H1 (cell line): ENCODE measurements at places on chromosomes 6 and 20. TPM values are rescaled to one million over a fixed set of nuclear protein-coding genes. Genes with fewer than 3 reads are reported as not detected.

- DNase-seq = no peak
Observed at GRCh38 chr6:53754330-53754729, 40.5 kb upstream of the LRRC1 start.

GRCh38 chr6:7234547-7234946 lies 78.5 kb downstream of the SSR1 start:
- no peak for DNase-seq

- DNase-seq = no peak
Observed at GRCh38 chr6:12233693-12234571, 56.2 kb upstream of the EDN1 start.

- DNase-seq = no peak
Observed at GRCh38 chr20:33279261-33279910, 3.6 kb upstream of the BPIFB1 start.

DNA sequence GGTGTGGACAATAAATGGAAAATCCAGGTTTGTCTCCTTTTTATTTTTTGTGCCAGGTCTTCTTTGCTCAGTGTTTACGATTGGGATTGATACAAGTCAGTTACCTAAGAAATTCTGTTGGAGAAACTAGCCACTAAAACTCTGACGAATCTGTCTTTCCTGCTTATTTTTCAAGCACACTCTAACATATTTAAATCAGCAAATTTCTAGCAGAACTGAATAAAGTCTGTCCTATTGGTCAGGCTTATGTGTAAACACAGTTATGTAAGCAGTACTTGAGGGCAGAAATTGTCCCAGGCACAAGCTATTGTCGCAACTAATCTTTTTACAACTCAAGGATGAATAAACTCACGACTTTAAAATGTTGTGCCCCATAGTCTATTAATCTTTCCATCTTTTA lies 12.1 kb upstream of the EXOC2 start:
- no peak for DNase-seq

GRCh38 chr20:60064554-60065196 lies 106.5 kb downstream of the CDH26 start:
- DNase-seq = no peak

DNA sequence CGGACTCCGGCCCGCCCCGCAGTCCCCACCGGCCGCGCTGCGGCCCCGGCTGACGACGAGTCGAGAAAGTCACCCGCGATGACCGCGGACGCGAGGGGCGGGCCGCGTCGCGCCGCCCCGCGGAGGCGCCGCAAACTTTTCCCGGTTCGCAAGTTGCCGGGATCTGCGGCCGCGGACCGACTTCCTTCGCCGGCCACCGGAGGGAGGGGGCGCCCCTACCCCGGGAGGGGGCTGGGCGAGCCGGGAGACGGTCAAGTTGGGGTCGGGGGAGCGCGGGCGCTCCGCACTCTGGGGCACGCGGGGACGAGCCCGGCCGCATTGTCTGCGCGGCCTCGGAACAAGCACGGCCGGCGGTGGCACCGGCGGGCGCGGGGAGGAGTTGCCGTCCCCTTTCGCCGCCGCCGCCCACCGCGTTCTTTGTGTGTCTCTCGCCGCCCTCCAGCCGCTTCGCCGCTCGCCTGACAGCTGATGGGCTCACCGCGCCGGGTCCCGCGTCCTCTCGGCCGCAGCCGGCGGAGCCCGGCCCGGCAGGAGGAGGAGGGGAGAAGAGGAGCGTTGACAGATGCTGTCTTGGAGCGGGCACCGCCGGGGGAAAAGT lies 131.6 kb downstream of the OGFRL1 start:
- DNase-seq = no peak

- no peak for DNase-seq
Observed at GRCh38 chr20:63955281-63955826, 862 bp downstream of the UCKL1 start.

DNA sequence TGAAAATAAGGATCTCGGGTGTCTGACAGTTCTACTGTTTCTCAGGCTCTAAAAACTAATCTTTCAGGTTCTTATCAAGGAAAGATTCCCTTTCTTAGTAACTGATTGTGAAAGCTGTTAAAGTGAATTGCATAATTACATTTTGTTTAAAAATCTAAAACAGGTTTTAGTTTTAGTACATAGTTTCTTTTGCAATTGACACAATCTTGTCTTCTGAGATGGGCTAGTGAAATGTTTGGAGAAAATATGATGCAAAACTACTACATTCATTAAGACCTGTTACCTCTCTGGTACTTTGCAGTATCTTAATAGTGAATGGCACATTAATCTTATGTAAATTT lies 298.4 kb downstream of the UTRN start:
- DNase-seq = no peak

GRCh38 chr20:15033891-15034290 lies 696.5 kb upstream of the FLRT3 start:
- DNase-seq = no peak

GRCh38 chr20:45581702-45582101 lies 2.6 kb upstream of the WFDC8 start:
- no peak for DNase-seq

DNA sequence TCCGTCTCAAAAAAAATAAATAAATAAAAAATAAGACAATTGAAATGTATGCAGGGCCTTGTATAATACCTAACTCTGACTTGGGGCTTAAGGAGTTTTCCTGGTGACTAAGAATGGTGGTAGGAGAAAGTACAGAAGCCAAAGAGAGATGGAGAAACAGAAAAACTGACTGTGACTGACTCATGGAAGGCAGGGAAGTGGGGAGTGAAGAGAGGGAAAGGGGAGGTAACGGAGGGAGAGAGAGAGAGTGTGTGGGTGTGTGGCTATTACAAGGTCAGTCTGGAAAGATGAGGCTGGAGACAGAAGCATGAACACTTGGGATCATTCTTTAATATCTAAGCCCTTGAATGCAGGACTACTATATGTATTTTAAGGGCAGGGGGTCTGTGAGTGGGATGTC lies 38.5 kb downstream of the SNRNP48 start:
- DNase-seq = no peak

GRCh38 chr6:25155211-25155610 lies 124.0 kb upstream of the CARMIL1 start:
- DNase-seq = no peak

GRCh38 chr6:116265041-116265829 lies 11.4 kb upstream of the TSPYL4 start:
- DNase-seq = no peak

- no peak for DNase-seq
Observed at GRCh38 chr6:51398064-51398705, 579.5 kb downstream of the TFAP2B start.

DNA sequence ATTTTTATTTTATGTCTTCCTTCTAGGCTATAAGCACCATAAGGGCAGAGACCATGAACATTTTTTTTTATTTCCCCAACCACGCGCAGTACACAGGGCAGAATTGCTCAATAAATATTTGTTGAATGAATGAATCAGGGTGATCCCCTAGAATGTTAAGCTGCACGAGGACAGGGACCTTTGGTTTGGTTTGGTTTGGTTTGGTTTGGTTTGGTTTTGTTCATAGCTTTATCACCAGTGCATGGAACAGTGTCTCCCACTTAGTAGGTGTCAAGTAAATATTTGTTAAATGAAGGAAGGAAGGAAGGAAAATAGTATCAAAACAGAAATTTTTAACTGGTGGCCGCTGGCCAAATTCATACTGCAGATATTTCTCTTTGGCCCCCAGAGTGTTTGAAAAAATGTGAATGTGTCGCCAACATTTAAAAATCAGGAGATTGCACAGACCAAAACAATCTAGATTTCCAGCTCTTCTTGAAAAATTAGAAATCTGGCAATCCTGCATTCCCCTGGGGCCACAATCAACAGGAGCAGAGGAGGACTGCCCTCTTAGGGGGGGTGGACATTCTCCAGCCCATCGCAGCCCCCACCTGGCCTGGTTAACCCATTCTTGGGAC lies 205.3 kb downstream of the EYA2 start:
- no peak for DNase-seq

- no peak for DNase-seq
Observed at GRCh38 chr20:1942486-1943274, 47.5 kb downstream of the SIRPA start.

DNA sequence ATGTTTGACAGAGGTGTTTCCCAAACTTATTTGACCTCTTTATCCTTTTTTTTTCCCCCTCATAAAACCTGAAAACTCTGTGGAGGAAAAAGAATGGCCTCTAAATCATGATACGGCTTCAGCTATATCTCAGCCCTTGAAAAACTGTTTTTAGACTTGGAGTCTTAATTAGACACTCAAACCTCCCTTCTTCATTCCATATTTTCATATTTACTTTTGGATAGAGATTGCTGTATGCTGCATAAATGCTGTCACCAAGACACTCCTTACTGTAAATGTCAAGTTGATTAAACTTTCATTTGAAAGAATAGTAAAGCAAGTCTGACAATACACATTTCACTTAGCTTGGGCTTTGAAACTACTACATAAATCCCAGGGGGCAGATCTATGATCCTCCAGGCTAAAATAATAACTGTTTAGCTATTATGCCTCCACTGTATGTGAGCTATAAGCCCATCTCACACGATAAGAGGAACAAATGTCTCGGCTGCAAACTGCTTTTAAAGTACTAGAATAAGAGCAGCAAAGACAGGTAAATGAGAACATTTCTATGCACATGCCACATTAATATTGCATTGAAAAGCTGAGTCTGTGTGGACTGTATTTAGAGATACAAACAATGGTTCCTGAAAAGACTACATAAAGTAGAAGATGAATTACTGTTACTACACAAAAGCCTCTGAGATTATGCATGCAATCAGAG lies 141.3 kb upstream of the HMGN3 start:
- no peak for DNase-seq

DNA sequence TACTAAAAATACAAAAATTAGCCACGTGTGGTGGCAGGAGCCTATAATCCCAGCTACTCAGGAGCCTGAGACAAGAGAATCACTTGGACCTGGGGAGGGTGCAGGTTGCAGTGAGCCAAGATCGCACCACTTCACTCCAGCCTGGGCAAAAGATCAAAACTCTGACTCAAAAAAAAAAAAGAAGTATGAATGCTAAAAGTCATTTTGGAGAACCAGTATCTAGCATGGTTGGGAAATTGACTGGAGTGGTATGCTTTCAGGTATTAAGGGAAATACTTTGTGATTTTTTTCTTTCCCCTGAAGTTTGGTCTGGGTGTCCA lies 30.1 kb downstream of the PCMT1 start:
- no peak for DNase-seq

DNA sequence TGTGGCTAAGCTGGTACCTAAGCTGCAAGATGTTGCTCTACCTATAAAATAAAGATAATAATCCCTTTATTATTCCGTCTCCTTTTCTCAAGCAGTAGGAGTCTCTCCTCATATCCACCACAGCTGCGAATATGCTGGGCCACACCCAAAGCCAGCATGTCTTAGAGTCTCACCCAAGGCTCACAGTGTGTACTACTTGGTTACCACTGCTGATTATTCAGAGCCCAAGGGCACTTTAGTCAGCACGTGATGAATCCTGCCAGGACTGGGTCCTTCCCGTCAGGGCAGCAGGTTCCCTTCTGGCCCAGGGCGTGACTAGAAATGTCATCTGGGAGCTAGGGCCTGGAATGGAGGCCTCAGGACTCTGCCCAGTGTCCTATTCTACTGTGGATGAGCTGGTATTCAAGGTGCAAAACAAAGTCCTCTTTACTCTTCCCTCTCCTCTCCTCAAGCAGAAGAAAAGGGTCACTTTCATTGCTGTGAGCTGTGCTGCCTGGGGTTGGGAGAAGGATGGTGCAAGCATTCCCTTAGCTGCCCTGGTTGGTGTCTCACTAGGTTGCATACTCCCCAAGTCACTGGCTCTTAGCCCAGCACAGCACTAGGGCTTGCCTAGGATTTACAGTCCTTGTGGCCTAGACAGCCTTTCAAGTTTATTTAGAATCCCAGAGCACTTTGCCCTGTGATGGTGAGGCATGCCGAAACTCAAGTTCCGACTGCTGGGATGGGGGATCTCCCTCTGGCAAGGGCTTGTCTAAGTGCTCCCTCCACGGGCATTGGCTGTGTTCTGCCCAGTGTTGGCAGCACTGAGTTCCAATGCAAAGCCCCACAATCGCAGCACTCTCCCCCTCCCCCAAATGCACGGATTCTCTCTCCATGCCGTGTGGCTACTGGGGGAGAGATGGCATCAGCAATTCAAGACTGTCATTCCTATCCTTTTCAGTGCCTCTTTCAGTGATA lies 320.2 kb downstream of the BTBD9 start:
- peak; percentile 47 for DNase-seq

- no peak for DNase-seq
Observed at GRCh38 chr20:63639093-63639975, 12.4 kb upstream of the GMEB2 start.

- DNase-seq = no peak
Observed at GRCh38 chr6:15948930-15949900, 179.7 kb upstream of the MYLIP start.

- no peak for DNase-seq
Observed at GRCh38 chr6:137791281-137792159, 75.5 kb upstream of the TNFAIP3 start.

DNA sequence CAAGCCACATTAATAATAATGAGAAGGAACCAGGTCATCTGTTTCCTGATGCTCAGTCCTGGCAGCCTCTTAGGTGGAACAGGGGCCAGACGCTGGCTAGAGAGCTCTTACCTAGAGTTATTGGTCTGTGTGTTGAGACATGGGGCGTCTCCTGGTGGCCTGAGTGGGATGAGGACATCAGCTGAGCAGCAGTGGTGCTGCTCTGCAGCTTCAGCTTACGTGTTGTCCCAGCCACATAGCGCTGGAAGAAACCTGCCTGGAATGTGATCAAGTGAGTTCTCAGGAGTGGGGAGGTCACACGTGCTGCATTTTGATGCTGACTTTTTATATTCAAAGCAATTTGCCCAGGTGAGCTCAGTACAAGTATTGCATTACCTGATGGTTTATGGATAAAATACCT lies 355.4 kb downstream of the CDH26 start:
- no peak for DNase-seq

- no peak for DNase-seq
Observed at GRCh38 chr20:11844691-11845090, 73.0 kb upstream of the BTBD3 start.

DNA sequence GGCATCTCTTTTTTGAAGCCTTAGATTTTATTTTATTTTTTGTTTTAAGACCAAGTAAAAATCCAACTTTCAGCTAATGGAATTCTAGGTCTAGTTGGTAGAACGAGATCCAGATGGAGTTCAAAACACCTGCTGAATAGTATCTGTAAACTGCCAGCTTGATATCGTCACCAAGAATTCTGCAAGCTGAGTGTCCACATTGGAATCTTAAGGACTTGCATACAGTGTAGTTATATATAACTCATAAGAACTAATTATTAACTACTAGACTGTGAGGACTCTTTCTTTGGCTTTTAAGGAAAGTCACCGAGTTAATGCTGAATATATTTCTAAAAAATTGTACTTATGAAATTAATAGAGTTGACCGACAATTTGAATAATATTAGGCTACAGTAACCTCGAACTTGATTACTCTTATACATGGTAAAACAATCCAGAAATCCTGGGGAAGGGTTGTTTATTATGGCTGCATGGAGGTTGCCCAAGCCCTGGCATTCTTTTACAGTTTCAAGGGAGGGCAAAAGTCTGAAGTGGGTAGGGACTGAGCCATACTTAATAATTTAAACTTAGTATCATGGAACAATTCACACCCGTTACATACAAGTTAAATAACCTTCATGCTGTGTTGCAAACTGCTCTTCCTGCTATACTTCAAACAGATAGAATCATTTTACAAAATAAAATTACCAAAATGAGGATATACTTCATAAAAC lies 553.9 kb downstream of the PTPRT start:
- DNase-seq = no peak

VGLL2 gene
- 0.13 TPM in 1 of 2 replicates, not detected in the other for total RNA-seq

TNF gene
- total RNA-seq = not detected in 2 replicates

KIF16B gene
- 9.2 TPM in 2 replicates for total RNA-seq

TP53TG5 gene
- total RNA-seq = not detected in 2 replicates

HLA-DQA1 gene
- total RNA-seq = not detected in 2 replicates

EPB41L2 gene
- total RNA-seq = 123 and 125 TPM in 2 replicates

RANBP9 gene
- 34.3 and 36.7 TPM in 2 replicates for total RNA-seq

ATXN1 gene
- 3.3 and 4.0 TPM in 2 replicates for total RNA-seq

PACRG gene
- 0.54 TPM in 1 of 2 replicates, not detected in the other for total RNA-seq

APOBEC2 gene
- total RNA-seq = not detected in 2 replicates

NDRG3 gene
- 32.3 and 32.5 TPM in 2 replicates for total RNA-seq
